ENCODE measurements at places on chromosomes 1 and 21.
A peak's percentile ranks its signal among the peaks of the same experiment; 100 is the strongest.

DNA sequence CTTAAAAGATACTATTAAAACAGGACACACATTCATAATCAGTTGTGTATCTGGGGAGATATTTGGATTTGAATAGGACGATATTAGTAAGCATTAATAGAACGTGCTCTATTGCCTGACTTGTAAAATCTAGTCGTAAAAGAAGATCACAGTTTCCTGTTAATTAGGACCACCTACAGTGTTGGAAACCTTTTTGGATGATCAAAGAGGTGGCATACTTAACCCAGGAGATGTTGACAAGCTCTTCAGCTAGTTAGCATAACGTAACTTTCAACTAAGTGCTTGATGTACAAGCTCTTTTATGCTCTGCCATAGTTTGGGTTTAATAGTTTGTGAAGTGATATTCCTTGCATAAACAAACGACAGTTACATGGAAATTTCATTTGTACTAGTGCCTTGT is 293.3 kb upstream of the NR5A2 start:
- no peak for DNase-seq

DNA sequence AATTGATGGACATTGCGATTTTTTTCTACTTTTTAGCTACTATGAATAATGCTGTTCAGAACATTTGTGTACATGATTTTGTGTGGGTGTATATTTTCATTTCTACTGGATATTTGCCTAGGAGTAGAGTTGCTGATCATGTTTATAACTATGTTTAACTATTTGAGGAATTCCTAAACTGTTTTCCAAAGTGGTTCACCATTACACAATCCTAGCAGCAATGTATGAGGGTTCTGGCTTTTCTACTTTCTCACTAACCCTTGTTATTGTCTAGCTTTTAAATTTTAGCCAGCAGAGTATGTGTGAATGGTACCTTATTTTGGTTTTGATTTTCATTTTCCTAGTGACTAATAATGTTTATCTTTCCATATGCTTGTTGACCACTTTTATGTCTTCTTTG is 86.2 kb downstream of the ATG4C start:
- DNase-seq: no peak

DNA sequence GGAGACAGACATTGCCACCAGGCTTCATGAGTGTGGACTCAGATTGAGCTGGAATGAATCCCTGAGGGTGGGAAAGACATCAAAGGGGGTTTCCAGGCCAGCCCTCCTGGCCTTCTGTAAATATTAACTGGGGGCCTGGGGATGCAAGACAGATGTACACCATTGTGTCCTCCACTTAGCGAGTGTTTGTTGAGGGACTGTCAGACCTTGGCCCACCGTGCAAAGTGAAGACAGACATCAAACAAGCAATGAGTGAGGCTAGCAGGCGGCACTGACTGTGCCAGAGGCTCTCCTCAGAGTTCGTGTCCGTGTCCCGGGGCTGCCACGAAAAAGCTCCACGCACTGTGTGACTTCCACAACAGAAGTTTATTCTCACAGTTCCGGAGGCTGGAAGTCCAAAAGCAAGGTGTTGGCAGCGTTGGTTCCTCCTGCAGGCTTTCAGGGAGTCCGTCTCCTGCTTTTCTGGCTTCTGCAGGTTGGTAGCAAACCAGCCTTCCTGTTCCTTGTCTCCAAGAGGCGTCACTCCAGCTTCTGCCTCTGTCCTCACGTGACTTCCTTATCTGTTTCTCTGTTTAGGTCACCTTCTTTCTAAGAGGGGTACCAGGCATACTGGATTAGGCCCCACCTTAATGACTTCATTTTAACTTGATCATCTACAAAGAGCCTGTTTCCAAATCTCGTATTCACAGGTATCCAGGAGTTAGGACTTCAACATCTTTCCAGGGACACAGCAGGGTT is 59.1 kb downstream of the DISP3 start:
- no peak for DNase-seq

DNA sequence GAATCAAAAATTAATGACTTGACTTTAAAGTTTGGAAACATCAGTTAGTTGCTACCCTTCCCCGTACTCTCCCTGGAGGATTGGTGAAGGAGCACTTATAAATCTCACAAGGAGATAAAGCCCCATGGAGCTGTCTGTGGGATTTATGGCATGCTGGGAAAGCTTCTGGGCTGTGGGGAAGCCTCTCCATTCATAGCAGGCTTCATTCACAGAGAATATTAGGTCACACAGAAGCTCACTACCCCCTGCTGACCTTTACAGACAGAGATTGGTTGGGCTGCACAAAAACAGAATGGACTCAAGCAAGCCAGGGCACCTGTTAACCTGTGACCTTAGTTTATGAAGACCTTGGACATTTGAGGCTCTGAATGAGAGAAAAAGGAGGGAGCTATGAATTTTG is 32.1 kb downstream of the RGL1 start:
- DNase-seq: no peak

GRCh38 chr1:118985640-118986554 is 2.2 kb downstream of the TBX15 start:
- DNase-seq: no peak

DNA sequence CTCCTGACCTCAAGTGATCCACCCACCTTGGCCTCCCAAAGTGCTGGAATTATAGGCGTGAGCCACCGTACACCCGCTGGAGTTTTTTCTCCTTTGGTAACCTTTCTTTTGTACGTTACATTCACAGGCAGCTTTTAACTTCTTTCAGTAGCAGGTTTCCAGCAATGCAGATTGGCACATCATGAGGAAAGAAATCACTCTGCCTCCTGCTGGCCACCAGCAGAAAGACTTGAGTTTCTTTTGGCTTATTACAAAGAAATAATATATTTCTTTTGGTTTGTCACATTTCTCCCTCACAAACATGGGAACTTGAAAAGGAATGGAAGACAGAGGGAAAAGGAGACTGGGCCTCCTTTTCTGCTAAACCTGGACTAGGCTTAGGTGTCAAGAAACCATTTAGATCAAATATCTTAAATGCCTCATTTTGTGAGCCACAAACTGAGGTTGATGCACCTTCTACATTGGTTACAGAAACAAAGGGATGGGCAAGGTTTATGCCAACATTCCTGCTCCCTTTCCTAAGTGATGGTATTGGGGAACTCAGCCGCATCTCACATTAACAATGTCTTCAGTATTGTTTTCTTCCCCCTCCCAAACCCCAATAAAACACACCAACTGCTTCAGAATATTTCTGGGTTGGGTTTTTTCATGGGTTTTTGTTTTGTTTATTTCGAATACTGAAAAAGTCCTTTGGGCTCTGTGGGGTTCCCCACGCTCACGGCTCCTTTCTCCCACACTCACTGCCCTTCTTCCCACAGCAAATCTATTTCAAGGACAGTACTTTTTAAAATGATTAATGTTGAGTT is 7.7 kb downstream of the ENSA start:
- DNase-seq: peak; percentile 42

DNA sequence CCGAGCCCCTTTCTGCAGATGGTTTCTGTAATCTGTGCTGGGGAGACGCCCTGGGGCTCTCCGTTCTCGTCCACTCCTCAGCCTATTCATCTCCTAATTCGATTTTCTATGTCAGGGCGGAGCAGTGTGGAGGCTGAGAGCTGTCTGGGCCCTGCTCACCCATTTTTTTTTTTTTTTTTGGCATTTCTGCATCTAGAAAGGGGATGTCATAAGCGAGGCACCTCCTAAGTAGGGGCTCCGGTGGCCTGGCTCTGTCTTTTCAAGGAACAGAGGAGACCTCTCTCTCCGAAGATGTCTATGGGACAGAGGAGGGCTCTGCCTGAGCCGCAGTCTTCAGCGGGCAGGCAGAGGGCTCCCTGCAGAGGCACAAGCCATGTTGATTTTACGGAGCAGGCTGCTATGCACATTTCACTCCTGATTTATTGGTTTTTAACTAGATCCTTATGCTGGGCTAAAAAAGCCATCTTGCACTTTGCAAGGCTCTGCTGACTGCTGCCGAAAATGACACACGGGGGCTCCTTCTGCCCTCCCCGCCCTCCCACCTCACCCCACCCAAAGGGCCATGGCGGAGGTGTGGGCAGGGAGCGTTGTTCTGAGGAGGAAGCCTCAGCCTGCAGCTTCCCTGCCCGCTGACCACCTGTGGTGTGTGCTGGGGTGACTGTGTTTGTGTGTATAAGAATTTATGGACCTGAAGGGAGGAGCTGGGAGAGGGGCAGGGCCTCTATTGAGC is 71.0 kb downstream of the FOXD2 start:
- no peak for DNase-seq

DNA sequence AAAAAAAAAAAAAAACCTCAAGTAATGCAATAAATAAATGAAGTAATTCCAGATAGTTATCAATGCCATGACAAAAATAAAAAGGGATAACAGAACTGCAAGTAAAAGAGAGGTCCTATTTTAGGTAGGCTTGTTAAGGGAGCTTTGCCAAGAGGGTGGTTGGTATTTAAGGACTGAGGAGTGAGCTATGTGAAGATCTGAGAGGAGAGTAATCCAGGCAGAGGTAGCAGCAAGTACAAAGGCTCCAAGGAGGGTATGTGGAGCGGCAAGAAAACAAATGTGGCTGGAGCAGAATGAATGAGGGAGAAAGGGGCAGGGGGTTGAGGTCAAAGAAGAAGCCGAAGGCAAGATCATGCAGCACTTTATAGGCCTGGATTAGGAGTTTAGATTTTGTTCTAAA is 59.9 kb upstream of the CDC42BPA start:
- no peak for DNase-seq

DNA sequence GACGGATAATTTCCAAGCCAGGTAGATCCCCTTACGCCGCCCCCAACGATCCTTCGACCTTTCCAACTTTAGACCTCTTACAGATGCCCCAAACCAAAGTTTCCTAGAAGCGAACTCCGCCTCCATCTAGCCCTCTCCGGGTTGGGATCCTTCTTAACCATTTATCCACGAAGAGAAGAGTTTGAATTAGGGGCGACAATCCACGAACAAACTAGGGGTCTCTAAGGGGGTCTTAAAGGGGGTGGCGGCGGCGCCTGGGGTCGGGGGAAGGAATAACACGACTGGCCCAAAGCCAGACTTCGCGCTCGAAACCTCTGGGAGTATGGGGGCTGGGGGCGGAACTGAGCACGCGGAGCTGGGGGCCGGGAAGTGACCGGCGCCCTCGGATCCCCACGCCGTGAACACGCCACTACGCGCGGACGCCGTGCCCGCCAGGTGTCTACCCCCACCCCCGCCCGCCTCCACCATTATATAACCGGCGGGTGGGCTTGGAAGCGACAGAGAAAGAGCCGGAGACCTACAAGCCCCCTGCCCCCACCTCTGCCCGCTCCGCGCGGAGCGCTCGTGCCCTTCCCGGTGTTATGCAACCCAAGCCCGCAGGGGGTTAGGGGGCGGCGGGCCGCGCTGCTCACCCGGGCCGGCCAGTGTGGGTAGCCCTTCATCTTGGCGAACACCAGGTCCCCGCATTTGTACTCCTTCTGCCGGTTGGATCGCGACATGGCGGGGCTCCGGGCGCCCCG is 594 bp downstream of the HDGF start:
- DNase-seq: no peak

- DNase-seq: no peak
Measured at GRCh38 chr21:38315122-38315521, 58.3 kb downstream of the KCNJ15 start.

DNA sequence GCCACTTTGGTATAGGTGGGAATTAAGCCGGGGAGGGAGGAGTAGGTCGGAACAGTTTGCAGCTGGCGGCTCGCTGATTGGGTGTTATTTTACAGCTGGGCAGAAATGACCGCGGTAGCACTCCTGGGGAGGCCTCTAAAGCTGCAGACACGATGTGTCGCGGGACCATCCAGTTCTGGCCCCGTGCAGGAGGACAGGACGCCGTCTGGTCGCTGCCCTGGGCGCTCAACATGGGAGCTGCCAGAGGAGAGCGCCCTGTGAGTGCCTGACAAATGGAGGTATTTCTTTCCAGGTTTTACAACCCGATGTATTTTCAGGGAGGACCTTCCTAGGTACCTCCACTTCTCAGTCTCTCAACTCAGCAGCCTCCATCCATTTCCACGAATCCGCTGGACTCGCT is 46.2 kb downstream of the CDC7 start:
- no peak for DNase-seq

- DNase-seq: no peak
Measured at GRCh38 chr1:206785182-206785765, 13.0 kb upstream of the IL10 start.

GRCh38 chr1:67682659-67683197 is 2.3 kb upstream of the GADD45A start:
- no peak for DNase-seq

- DNase-seq: no peak
Measured at GRCh38 chr1:201088395-201088794, 23.8 kb downstream of the CACNA1S start.

GRCh38 chr1:96820671-96821070 is 99.1 kb downstream of the PTBP2 start:
- no peak for DNase-seq

DNA sequence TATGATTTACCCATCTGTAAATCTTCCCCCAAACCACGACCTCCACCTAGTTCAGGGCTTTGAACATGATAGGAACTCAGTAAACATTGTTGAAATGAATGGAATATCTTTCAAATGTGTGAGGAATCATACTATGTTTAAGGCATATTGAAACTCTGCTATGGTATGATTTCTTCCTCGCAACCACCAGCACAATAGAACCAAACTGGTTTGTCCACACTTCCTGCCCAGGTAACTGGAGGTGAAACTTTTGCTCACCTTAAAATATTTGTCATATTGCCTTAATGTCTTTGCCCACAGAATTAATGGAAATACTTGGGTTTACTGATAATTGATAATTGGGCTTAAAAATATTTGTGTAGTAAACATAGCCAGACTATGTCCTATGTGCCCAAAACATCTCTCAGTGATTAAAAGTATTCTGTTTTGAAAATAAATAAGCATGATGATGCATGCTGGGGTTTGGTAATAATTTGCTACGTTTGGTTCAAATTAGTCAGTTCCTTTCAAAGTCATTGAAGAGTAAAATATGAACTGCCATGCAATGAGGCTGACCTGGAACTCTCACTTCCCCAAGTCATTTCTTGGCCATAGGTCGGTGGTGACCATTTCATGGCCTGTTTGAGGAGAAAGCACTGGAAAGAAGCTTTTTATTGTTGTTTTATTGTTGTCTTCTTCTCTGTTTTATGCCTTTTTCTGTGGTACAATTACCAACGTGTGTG is 73.3 kb downstream of the TNFSF18 start:
- DNase-seq: no peak

DNA sequence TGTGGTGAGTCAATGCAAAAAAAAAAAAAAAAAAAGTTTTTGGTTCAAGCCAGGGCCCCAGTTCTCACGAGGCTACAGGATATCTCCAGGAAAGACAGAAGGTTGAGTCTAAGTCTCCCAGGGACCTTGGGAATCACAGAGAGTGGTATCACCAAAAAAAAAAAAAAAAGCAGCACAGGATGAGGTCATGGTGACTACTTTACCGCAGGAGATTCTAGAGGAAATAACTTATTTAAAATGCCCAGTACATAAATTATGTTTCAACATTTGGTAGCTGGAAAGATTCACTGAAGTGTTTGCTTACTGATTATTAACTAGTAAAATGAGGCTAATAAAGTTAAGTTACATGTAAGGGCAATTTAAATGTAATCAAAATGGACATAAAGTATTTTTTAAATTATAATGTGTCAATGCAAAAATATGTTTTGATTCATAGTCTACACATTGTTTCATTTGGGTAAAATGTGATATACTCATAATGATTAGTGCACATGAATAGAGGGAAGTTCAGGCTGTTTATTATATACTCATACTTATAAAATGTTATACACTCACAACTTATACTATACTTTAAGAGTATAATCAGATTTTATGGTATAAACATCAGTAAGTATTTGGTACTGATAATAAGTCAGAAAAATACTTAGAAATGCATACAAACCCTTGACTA is 84.1 kb downstream of the PLPPR5 start:
- DNase-seq: no peak

- DNase-seq: no peak
Measured at GRCh38 chr1:231215681-231216385, 25.2 kb upstream of the GNPAT start.
